ENCODE measurements at places on chromosomes 2 and 18.

- DNase-seq = no peak
These were observed 230.1 kb downstream of the AGAP1 start for GRCh38 chr2:235723811-235724465.

GRCh38 chr18:11512096-11513025 is 97.0 kb upstream of the SLC35G4 start:
- peak; percentile 19 for DNase-seq

DNA sequence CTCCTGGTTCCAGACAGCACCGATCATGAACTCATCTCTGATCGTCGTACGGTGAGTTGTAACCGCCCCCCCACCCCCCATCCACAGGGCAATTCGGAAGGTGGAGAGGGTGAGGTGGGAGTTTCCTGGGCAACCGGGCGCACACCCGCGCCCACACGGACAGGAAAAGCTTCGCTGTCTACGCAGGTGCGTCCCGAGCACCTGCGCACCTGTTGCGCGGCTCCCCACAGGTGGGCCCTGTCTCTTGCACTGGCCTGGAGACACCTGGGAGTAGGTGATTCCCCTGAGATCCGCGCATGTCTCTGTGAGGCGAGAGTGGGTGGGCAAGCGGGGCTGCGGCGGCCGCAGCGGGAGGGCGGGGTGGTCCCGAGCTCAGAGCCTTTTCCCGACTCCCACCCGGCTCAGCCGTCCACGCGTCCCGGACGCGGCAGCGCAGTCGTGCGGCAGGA is 459 bp upstream of the ATP6V1C2 start:
- no peak for DNase-seq

DNA sequence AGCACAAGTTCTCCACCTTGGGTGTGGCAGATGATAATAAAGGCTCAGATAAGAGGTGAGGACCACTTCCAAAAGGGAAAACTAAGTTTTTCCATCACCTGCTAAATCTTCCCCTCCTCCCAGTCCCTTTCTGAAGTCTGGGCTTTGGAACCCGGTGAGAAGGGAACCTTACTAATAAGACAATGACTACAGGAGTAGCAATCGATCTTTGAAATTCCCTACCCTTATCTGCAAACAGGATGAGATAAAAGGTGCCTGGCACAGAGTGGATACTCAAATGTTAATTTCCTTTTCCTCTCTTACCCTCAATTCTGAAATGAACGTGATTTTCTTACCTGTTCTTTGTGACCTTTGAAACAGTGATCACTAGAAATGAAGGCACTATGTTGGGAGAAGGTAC is 69.7 kb upstream of the NARS1 start:
- peak; percentile 25 for DNase-seq

DNA sequence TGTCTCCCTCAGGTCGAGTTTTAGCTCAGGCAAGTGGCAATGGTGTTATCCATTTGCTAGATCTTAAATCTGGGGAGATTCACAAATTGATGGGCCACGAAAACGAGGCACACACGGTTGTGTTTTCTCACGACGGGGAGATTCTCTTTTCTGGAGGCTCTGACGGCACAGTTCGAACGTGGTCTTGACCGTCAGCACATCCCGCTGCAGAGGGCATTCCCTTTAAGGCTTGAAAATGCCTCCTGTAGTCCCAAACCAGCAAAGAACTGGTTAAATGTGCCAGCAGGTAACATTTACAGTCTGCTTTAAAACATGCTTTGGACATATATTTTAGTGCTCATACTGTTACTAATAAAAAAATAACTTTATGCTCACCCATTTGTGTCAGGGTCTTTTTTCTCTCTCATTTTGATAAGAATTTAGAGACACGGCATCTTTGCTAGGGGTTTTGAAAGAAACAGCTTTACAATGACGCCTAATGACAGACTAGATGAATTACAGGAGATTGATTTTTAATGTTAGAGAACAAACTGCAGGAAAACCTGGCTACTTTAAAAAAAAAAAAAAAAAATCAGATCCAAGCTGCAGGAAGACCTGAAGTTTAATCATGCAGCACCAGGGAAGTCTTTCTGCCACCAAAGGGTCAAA is 602 bp upstream of the VWC2L start:
- no peak for DNase-seq

GRCh38 chr2:106759966-106760365 is 126.0 kb downstream of the ST6GAL2 start:
- no peak for DNase-seq

DNA sequence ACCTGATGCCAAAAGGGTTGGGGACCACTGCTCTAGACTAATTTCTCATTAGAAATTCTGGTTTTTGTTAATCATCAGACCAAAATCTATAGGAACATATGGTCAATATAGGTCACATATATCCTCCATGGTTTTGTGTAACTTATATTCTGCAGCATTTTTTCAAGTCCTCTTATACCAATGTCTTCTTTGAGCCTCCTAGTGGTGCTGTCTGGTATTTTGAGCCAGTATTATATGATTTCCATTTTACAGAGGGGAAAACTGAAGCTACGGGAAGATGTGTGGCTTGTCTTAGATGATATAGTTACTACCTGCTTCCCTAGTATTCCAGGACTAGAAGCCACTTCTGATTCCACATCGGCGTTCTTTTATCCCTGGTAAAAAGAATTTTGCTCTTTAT is 13.8 kb downstream of the MAPK4 start:
- no peak for DNase-seq

- DNase-seq = peak; percentile 51
These were observed 7.4 kb downstream of the UGT1A6 start for GRCh38 chr2:233700028-233700635.

DNA sequence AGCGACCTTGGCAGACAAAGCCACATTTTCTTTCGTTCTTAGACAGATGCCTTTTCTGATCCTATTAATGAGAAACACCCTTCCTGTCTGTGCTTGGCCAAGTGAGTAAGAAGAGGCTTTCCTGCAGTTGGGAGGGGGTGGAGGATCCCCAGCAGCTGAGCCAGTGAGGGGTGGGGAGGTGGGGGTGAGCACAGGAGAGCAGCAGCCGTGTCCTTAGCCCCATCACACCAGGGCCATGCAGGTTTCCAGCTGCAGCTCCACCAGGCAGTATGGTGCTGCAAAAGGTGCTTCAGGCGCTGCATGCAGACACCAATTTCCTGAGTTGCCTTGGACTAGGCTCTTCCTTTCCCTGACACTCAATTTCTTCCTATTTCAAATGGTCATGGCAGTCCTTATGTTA is 123.3 kb upstream of the SIX2 start:
- no peak for DNase-seq

DNA sequence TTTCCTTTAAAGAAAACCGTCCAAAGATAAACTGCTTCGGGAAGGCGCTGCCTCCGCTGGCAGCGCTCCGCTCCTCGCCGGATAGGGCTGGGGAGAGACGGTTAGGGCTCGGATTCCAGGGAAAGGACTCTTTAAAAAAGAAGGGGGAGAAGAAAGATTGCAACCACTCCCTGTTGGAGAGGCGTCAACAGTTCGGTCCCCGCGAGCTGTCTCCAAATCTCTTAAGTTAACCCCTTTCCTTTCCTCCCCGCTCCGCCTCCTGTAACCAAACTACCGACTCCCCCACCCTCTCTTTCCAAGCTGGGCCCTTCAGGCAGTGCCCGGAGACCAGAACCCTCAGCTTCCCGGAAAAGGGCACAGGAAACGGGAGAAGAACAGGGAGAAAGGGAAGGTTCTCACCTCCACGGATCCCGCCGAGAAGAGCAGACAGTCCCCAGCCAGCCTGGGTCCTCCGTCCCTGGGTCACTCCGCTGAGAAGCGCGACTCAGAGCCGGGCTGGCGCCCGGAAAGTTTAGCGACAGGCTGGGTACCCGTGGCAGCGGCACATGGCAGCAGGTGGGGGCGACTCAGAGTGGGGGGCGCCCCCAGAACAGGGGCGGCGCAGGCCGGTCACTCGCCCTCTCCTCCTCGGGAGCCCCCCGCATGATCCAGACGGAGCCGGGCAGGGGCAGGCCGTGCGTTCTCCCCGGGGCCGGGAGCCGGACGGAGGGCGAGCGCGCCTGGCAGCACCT is 675 bp downstream of the FZD5 start:
- peak; percentile 76 for DNase-seq

- no peak for DNase-seq
These were observed 323.9 kb upstream of the ID2 start for GRCh38 chr2:8357738-8358518.

GRCh38 chr2:174158003-174158402 is 90.3 kb downstream of the OLA1 start:
- DNase-seq = peak; percentile 86

DNA sequence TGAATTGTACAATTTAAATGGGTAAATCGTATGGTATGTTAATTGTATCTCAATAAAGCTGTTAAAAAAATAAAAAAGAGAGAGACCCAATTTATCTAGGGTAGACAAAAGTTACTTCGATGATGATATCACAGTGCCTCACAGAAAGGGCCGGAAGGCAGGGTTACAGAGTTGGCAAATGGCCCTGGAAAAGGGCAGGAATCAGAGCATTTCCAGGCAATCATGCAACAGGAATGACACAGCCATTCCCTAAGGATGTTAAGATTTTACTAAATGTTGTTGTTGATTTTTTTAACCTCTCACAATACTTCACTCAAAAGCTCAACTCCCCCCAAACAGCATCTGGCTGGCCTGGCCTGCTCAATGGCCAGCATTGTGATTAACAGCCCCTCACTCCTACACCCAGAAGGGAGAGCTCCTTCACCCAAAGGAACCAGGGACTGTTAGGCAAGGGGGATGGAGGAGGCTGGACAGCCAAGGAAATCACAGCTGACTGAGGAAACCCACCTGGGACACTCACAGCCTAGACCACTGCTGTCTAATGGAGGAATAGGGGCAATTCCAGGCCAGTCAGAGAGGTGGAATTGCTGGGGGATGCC is 7.7 kb upstream of the SP100 start:
- no peak for DNase-seq

DNA sequence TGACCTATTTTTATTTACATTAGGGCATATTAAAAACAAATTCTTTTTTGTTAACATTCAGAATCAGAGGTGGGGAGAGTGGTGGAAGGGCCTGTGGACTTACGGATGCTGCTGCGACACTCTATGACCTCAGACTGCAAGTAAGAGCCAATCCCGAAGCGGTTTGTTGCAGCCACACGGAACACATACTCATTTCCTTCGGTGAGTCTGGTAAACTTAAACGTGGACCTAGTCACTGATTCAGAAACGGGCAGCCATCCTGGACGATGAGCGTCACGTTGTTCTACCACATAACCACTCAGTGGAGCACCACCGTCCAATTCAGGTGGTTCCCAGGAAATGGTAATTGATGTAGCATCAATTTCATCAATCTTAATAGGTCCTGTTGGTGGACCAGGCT is 61.9 kb downstream of the PLEKHA3 start:
- DNase-seq = no peak

DNA sequence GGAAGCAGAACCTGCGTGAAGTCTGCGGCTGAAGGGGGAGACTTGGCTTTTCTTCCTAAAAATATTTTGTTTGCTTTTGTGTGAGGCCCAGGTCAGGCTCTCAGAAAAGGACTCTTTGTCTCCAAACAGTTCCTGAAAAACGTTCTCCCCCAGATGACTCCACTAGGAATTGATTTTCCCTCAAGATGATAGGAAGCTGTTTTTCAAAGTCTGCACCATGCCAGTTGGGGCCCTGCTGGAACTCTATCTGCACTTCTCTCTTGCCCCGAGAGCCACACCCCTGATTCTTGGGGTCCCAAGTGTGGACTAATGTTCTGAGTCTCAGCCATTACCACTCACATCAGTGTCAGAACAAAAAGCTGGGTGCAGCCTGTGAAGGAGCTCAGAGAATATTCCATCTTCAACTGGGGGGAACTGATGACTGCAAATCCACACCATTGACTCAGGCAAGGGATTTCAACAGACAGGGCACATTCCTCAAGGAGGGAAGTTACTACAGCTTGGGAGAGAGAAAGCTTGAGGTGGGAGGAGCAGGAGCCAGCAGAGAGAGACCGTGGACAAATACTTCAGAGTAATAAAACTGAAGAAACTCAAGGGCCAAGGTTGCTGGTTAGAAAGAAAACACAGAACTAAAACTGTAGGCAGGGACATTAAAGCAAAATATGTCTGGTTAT is 768.3 kb downstream of the RNF144A start:
- peak; percentile 81 for DNase-seq

Data from mesendoderm (in vitro differentiated cells).